ENCODE measurements at places on chromosomes 2 and 18. TPM values are rescaled to one million over a fixed set of nuclear protein-coding genes. Genes with fewer than 3 reads are reported as not detected.
A peak's percentile ranks its signal among the peaks of the same experiment; 100 is the strongest.

The FAM110C gene
- 0.22 TPM for total RNA-seq

GRCh38 chr2:125259451-125259850, 1234.4 kb downstream of the CNTNAP5 start:
- no peak overlapping the region for H3K4me3 ChIP-seq
- DNase-seq = no peak
- no peaks in the 10 kb centered on the region for H3K4me1 ChIP-seq
- H3K27me3 ChIP-seq = no peaks in the 10 kb centered on the region
- no peaks in the 10 kb centered on the region for H3K36me3 ChIP-seq

The EVX2 gene
- total RNA-seq = not detected

DNA sequence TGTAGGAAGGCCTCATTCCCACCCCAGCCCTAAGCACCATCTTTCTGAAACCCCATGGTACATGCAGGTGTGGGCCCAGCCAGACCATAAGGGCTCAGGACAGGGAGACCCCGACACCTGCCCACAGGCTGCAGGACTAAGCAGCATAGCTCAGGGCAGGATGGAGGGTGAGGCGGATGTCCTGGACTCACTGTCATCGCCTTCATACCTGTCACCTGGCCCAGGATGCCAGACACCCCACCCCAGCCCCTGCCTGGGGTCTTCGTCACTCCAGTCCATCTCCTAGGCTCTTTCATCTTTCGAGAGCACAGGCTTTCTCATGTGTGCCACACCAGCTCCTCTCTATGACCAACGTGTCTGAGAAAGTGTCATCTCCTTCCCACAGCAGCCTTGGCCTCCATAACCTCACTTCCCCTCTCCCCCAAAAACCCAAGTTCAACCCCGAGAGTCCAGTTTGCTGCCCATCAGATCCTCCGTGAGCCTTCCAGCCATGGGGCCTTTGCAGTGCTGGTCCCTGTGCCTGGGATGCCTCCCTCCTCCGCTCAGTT, 71.5 kb downstream of the EMX1 start:
- peak; percentile 75 for DNase-seq
- H3K4me1 ChIP-seq = no peaks in the 10 kb centered on the region
- no peaks in the 10 kb centered on the region for H3K27me3 ChIP-seq

GRCh38 chr2:233448575-233448974, 94.3 kb downstream of the DGKD start:
- H3K27me3 ChIP-seq = no peaks in the 10 kb centered on the region
- H3K36me3 ChIP-seq = peaks cover 36% of the 10 kb centered on the region
- no peak overlapping the region for H3K27ac ChIP-seq
- peaks cover 20% of the 10 kb centered on the region for H3K4me1 ChIP-seq
- DNase-seq = no peak
- H3K4me3 ChIP-seq = no peak overlapping the region

GRCh38 chr2:7132753-7133152, 215.5 kb downstream of the RNF144A start:
- H3K4me1 ChIP-seq = peaks cover 5% of the 10 kb centered on the region
- no peak for DNase-seq
- H3K36me3 ChIP-seq = no peaks in the 10 kb centered on the region
- H3K27ac ChIP-seq = no peak overlapping the region

DNA sequence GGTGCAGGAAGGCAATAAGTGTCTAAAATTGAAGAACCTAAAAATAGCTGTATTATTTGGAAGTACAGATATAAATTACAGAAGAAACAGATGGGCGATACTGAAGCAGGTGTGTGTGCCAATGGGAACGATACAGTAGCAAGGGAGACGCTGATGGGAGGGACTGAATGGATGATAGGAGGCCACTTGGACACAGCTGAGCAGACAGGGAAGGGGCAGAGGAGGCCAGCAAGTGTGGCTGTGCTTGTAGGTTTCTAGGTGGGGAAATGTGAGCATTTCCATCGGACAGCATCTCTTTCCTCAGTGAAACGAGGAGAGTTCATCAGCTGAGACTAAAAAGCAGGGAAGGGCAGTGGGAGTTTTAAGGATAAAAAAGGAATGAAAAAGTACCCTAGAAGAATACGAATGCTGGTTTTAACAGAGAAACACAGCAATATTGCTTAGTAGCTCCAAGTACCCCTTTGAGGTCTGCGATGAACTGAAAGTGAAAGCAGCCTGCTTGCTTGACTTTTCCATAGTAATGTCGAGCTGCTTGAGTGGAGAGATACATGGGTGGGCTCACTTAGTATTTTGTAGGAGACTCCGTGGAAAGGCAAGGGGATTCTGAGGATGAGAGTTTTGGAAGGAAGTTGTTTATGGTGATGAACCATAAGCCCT, 91.7 kb upstream of the EPC2 start:
- H3K27me3 ChIP-seq = no peaks in the 10 kb centered on the region
- no peaks in the 10 kb centered on the region for H3K4me1 ChIP-seq
- H3K36me3 ChIP-seq = no peaks in the 10 kb centered on the region
- no peak overlapping the region for H3K27ac ChIP-seq
- H3K4me3 ChIP-seq = no peak overlapping the region

The SPDYA gene
- total RNA-seq = 3.4 TPM

The PTPRM gene
- total RNA-seq = 131 TPM

DNA sequence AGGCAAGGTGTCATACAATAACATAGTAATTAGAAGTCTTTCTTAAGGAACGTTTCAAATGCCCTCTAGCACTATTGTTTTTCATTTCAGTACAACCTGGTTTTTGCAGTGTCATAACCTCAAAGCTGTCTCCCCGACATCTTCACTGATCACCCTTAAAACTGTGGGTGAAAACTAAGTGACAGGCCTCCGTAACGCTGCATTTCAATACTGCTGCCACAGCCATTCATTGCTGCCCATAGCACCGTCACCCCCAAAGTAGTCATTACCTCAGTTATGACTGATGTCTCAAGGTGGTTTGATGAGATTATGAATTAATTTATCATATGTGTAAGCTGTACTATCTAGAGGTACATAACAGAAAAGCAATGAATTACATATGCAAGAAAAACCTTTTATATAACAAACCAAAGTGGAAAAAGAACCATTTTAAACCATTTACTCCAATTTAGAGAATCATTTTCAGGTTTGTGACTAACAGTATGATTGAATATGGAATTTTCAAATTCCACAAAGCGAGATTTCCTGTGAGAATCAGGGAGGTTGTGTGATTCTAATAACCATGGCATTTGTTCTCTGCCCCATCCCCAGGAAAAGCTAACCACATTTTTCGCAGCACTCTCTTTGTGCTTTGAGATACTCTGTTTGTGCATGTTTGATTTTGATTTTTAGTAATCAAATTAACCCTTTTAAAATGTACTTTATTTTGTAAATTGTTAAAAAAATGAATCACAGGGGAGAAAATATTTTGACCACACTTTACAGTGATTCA, 263.0 kb downstream of the PTGR3 start:
- H3K4me1 ChIP-seq = peaks cover 39% of the 10 kb centered on the region
- no peaks in the 10 kb centered on the region for H3K36me3 ChIP-seq
- no peak for DNase-seq
- H3K27me3 ChIP-seq = no peaks in the 10 kb centered on the region
- no peak overlapping the region for H3K4me3 ChIP-seq

The FN1 gene
- 30,644 TPM for total RNA-seq

The CAPN14 gene
- 0.10 TPM for total RNA-seq

- H3K27ac ChIP-seq = no peak overlapping the region
- H3K36me3 ChIP-seq = no peaks in the 10 kb centered on the region
Observed at GRCh38 chr2:200748779-200749178, 62.9 kb upstream of the BZW1 start.

DNA sequence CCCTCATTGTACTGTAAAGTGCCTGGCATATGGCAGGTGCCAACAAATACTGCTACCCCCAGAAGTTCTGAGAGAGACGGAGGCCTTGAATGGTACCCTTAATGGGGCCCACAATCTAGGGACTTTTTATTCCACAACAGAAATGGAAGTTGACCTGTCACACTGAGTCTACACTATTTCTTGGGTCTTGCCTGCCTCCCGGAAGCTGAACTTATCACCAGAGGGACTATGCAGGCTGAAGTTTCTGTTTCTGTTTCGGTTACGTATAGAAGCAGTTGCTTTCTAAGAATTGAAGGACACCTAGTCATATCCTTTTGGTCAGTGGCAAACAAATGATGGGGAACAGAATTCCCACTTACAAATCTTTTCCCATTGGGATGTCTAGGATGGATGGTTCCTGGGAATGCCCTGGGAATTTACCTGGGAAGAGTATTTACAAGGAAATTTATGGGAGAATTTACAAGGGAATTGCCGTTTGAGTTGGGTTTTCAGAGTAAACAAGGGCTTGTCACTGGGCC, 74.2 kb downstream of the HS1BP3 start:
- DNase-seq = no peak
- no peak overlapping the region for H3K4me3 ChIP-seq
- no peaks in the 10 kb centered on the region for H3K36me3 ChIP-seq
- H3K27ac ChIP-seq = no peak overlapping the region

GRCh38 chr18:63061303-63061702, 258.3 kb downstream of the BCL2 start:
- H3K36me3 ChIP-seq = no peaks in the 10 kb centered on the region
- H3K27ac ChIP-seq = no peak overlapping the region
- H3K4me3 ChIP-seq = no peak overlapping the region
- no peak for DNase-seq
- H3K27me3 ChIP-seq = peaks cover 5% of the 10 kb centered on the region

The RASGRP3 gene
- 3.0 TPM for total RNA-seq

The DSEL gene
- total RNA-seq = 49.8 TPM

- no peaks in the 10 kb centered on the region for H3K36me3 ChIP-seq
- no peak overlapping the region for H3K4me3 ChIP-seq
- H3K27me3 ChIP-seq = no peaks in the 10 kb centered on the region
- peaks cover 33% of the 10 kb centered on the region for H3K4me1 ChIP-seq
- H3K27ac ChIP-seq = no peak overlapping the region
Observed at GRCh38 chr2:207308519-207309224, 142.9 kb upstream of the KLF7 start.

The DSG4 gene
- not detected for total RNA-seq

DNA sequence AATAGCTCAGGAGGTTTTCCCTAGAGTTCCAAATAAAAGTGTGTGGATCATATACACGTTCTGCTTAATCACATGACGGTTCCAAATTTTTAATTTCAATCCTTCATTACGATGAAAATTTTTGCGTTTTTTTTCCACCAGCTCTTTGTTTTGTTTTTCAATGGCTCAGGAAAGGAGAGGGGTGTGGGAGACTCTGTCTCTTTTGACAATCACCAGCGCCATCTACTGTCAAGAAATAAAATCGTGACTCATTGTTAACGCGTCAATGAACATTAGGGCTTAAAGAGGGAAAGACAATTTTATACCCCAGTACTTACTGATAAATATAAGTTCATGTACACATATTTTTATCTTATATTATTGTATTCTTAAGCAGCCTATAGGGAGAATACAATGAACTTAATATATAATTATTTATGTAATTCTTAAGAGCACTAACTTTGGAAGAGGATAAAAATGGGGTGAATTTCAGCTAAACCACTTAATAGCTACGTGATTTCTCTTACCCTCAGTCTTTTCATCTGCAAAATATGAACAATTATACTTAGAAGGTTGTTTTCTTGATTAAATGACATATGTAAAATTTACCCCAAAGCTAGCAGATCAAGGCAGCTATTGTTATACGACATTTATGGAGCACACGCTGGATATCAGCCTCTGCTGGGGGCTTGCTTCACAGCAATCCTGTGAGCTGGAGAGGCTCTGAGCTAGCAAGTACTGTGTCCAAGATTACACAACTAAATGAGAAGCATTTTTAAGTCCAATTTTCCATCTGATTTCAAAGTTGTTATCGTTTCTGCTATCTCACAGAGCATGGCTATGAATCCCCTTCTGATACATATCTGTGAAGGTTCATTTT, 47.4 kb upstream of the RMDN2 start:
- H3K27me3 ChIP-seq = peaks cover 4% of the 10 kb centered on the region
- H3K36me3 ChIP-seq = no peaks in the 10 kb centered on the region
- peaks cover 24% of the 10 kb centered on the region for H3K4me1 ChIP-seq
- DNase-seq = no peak
- H3K4me3 ChIP-seq = peak overlapping the region; percentile 38

The HAAO gene
- total RNA-seq = 8.2 TPM

- H3K27me3 ChIP-seq = peaks cover 27% of the 10 kb centered on the region
- no peak overlapping the region for H3K4me3 ChIP-seq
- no peaks in the 10 kb centered on the region for H3K36me3 ChIP-seq
Observed at GRCh38 chr18:48138660-48139430, 208.4 kb upstream of the SMAD2 start.

GRCh38 chr2:110804915-110805314, 72.5 kb downstream of the ACOXL start:
- H3K27me3 ChIP-seq = peaks cover 48% of the 10 kb centered on the region
- H3K4me1 ChIP-seq = no peaks in the 10 kb centered on the region
- DNase-seq = no peak
- no peak overlapping the region for H3K27ac ChIP-seq
- peaks cover 4% of the 10 kb centered on the region for H3K36me3 ChIP-seq

GRCh38 chr18:55751476-55751875, 163.5 kb upstream of the TCF4 start:
- no peaks in the 10 kb centered on the region for H3K27me3 ChIP-seq
- H3K36me3 ChIP-seq = no peaks in the 10 kb centered on the region
- no peak overlapping the region for H3K4me3 ChIP-seq
- H3K27ac ChIP-seq = no peak overlapping the region
- no peak for DNase-seq

- peaks cover 15% of the 10 kb centered on the region for H3K27me3 ChIP-seq
- no peak overlapping the region for H3K4me3 ChIP-seq
Observed at GRCh38 chr2:11069566-11070185, 85.6 kb upstream of the SLC66A3 start.

The NOL4 gene
- not detected for total RNA-seq

- no peaks in the 10 kb centered on the region for H3K36me3 ChIP-seq
- no peaks in the 10 kb centered on the region for H3K4me1 ChIP-seq
- no peak overlapping the region for H3K27ac ChIP-seq
- peaks cover 33% of the 10 kb centered on the region for H3K27me3 ChIP-seq
- H3K4me3 ChIP-seq = no peak overlapping the region
- DNase-seq = no peak
Observed at GRCh38 chr2:23322567-23323197, 62.3 kb upstream of the KLHL29 start.

GRCh38 chr18:5318061-5318700, 22.7 kb upstream of the ZBTB14 start:
- no peak overlapping the region for H3K27ac ChIP-seq
- H3K27me3 ChIP-seq = peaks cover 6% of the 10 kb centered on the region
- H3K36me3 ChIP-seq = no peaks in the 10 kb centered on the region
- no peak overlapping the region for H3K4me3 ChIP-seq

- no peak for DNase-seq
- H3K36me3 ChIP-seq = peaks cover 4% of the 10 kb centered on the region
- no peaks in the 10 kb centered on the region for H3K27me3 ChIP-seq
- H3K4me1 ChIP-seq = no peaks in the 10 kb centered on the region
- H3K27ac ChIP-seq = no peak overlapping the region
Observed at GRCh38 chr2:101546376-101547058, 71.6 kb upstream of the RFX8 start.

DNA sequence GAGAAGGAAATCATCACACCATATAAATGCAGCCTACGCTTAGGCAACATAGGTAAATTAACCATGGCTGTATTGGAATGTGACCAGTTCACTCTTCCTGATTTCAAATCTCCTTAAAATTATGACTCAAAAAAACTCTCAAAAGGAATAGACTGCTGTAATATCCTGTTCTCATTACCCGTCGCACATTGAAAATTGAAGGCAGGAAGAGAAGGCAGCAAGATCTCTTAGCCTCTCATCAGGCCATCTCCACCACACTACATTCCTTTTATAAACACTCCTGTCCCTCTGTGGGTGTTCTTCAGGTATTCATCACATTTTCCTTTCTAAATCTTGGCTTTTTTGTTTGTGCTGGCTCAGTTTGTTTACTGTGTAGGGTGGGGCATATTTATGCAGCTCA, 83.2 kb downstream of the PPP1R1C start:
- no peaks in the 10 kb centered on the region for H3K36me3 ChIP-seq
- H3K27ac ChIP-seq = no peak overlapping the region
- no peaks in the 10 kb centered on the region for H3K27me3 ChIP-seq
- no peak overlapping the region for H3K4me3 ChIP-seq
